BE2C (cell line): ENCODE measurements at places on chromosomes 11 and 22.

GRCh38 chr11:47784785-47785381 lies 17.7 kb upstream of the FNBP4 start:
- DNase-seq = no peak

DNA sequence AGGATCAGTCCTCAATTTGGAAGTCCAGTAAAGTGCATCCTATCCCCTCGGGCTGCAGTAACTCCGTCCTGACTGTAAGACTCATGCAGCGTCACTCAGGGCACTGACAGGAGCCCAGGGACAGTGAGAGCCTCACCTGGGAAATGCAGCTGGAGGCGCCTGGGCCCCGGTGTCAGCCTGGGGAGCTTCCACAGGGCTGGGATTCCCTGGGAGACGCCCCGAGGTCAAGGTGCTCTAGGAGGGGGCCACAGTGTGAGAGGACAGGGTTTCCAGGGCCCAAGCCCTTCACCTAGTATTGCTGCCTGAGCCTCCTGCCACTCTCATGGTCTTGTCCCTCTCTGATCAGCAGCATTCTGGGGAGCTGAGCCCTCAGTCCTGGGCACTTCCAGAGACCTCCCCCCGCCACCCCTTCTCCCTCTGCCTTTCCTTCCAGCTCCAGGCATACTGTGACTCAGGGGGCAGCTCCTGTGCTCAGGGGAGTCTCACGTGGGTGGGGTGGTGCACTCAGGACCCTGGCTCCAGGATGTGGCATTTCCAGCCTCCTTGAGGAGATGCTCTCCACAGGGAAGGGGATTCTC lies 99.1 kb upstream of the IGLL5 start:
- DNase-seq = no peak

- DNase-seq = no peak
Observed at GRCh38 chr11:109680127-109680526, 258.1 kb downstream of the C11orf87 start.

DNA sequence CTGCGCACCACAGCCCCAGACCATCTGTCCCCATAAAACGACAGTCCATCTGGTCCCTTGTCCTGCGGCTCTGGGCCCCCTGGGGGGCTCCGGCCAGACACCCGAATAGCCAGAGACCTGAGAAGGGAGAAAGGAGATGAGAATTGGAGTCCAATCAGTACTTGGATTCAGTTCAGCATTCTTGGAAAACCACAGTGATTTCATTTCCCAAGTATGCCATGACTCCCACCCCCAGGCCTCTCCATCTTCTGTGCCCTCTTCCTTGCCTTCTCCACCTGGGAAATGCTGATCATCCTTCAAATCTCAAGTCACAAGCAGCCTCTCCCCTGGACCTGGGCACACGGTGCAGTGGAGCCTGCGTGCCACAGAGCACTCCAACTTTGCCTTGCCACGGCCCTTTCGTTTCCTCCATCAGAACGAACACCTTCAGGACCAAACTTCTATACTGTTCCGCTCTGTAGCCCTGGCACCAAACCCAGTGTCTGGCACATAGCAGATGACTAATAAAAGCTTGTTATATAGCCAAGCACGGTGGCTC lies 10.9 kb upstream of the MFNG start:
- DNase-seq = no peak

DNA sequence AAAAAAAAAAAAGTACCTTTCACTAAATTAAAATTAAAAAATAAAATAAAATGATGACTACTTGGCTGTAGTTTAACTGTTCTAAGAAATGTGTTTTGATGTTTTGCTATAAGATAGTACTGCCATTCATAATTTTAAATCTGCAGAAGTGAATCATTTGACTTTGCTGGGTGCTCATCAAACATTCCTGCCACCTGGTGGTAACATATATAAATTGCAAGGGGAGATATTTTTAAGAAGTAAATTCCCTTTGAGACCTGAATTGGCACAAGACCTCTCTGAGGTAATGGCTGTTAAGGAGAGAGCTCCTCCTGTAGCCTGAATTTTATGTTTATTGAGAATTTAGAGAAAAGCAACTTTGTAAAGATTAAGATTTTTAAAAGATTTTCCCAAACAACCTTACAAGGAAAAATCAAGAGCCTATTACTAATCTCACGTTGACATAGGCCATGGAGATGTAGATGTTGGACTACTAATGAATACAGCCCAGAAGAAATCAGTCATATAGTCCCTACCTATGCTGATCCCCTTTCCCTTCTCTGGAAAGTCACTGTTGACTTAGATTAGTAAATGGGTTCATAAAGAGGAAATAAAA lies 11.9 kb upstream of the NARS2 start:
- no peak for DNase-seq

DNA sequence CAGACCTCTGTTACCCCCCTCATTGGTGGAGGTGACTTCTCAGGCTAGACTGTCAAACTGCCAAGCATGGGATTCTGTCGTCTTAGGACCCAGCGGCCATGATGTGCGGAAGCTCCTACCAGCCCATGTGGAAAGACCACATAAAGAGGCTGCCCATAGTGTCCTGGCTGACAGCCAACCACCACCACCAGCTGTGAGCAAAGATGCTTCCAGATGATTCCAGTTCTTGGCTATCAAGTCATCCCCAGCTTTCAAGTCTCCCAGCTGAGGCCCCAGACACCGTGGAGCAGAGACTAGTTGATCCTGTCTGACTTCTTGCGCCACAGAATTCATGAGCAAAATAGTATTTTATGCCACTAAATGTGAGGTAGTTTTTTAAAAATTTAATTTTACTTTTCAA lies 32.9 kb downstream of the SCUBE1 start:
- DNase-seq = no peak

DNA sequence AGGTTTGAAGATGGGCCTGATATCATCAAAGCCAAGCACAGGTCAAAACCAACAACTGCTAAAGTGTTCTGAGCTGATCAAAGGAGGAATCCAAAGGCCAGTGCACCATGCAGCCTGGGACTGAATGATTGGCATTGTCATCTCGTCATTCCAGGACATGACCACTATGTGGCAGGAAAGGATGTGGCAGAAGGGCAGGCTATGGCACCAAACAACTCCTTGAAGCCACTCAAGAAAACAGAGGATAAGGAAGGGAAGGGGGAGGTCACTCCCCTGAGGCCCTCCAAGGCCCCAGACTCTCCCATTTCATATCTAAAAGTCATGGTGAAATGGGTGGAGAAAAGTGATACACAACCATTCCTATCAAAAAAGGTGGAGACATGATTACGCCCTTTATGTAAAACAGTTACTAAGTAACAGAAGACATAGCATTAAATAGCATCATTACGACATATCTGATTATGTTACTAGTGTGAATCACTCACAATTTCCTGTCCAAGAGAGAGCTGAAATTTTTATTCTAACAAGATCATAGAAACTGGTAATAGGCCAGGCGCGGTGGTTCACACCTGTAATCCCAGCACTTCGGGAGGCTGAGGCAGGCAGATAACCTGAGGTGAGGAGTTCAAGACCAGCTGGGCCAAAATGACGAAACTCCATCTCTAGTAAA lies 49.3 kb downstream of the AHNAK start:
- peak; percentile 25 for DNase-seq

GRCh38 chr11:79170321-79170720 lies 270.5 kb downstream of the TENM4 start:
- DNase-seq = no peak

- DNase-seq = no peak
Observed at GRCh38 chr11:2772544-2773031, 72.8 kb upstream of the KCNQ1OT1 start.

GRCh38 chr22:45644714-45645113 lies 26.9 kb upstream of the ATXN10 start:
- DNase-seq = no peak

DNA sequence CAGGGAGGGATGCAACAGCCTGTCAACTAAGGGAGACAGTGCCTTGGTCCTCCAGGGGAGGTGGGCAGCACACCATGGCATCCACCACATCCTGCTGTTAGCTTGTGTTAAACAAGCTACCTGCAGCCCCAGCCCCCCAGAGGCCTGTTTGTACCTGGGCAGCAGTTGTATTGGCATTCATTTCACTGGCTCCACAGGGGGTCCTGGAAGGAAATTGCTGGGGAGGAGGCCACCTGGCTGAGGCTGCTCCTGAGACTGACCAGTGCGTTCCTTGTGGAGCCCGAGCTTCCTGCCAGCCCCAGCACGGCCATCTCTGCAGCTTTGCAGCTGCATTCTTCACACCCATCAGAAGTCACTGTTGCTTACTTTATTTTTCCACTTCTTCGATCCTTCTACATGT lies 479.9 kb downstream of the INSC start:
- DNase-seq = no peak

GRCh38 chr11:8772571-8773519 lies 90.3 kb downstream of the RPL27A start:
- DNase-seq = peak; percentile 14

- no peak for DNase-seq
Observed at GRCh38 chr11:105227363-105227762, 87.8 kb upstream of the CARD18 start.

DNA sequence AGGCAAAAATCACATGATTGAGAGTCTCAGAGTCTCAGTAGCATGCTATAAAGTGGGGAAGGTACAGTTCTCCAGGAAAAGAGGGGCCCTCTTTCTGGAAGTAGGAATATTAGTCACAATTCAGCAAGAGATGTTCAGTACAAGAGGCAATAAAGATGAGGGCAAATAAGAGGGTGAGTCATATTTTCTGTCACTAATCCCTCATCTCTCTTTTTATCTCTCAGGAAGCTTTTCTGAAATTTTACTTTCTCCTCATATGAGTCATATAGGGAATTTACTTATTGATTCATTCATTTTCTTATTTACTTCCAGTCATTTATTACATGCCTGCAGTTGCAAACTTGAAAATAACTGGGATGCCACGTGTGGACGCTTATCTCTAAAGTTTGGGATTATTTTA lies 3.4 kb upstream of the NXPE1 start:
- DNase-seq = no peak

DNA sequence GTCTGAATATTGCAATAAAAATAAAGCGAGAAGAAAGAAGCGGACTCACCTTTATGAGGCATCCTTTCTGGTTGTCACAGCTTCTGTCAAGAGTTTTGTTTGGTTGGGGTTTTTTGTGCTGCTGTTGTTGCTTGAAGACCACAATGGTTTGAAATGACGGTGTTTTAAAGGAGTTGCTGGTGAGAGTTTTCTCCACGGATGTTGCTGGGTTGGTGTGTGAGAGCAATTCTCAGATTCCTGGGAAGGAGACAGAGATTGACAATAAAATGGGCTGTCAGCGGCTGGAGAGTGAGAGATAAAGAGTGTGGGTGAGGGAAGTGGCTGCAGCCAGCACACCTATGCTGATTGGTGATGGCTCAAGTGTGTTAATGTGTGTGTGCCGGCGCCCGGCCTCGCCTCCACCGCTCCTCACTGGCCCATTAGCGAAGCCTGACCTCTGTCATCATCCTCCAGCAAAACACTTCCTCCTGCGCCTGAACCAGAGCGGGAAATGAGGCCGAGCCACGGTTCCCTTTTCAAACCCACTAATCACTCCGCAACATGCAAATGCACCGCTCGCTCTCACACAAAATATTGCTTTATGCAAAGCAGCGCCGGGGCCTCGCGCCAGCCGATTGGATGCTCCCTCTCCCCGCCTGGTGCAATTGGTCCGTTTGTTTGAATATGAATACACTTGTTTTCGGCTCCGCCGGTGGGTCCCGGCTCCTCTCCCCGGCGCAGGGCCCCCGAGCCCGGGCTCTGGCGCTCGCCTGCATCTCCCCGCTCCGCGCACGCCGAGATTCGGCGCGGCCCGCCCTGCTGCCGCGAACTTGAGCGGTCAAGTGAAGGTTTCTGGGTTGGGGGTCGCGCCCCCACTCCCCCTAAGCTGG lies at the start of gene PAX6:
Gene PAX6, minus strand, starts transcription at position 544 of the 869 bp plus-strand sequence. CDS start 4,911 bp downstream, outside the sequence.
- DNase-seq = peak; percentile 76

GRCh38 chr11:43267856-43268580 lies 43.8 kb upstream of the API5 start:
- peak; percentile 35 for DNase-seq

DNA sequence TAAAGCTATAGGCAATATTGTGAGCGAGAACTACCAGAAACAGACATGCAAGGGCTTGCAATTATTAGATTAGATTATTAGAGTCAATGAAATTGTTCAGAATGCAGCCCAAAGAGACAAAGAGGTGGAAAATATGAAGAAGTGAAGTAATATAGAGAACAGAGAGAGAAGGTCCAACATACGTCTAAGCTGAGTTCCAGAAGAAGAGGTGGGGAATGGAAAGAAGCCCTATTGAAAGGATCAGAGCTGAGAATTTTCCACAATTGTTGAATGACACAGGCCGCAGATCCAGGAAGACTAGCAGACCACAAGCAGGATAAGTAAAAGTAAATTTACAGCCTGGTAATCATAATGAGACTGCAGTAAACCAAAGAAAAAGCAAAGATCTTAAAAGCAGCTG lies 93.2 kb downstream of the EXT2 start:
- DNase-seq = no peak

GRCh38 chr22:50207383-50208140 lies 6.8 kb downstream of the SELENOO start:
- DNase-seq = peak; percentile 67

DNA sequence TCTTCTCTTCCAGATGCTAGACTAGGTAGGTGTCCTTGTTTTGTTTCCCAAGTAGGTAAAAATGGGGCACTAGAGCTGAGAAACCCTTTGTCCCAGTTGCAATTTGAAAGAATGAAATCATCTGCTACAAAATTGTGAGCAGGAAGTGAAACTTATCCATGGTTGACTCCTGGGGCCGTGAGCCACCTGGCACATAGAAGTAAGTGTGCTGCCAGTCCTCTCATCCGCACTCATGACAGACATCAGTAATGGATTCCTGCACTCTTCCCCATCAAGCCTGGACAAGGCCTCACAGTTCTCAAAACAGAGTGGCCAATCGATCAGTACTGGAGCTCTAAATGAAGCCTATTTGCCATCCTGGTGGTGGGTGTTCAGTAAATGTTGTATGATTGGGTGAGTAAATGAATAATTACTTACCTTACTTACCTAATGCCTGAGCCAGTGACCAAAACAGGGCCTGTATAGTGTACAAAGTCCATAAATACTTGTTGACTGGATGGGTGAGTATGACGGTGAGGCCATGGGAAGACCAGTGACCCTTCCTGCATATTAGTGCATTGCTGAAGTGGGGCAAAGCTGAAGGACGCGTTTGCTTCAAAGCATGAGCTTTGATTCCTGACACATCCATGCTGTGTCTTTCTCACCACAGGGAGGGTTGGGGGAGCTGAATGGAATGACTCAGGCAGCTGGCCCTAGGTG lies 68.9 kb upstream of the HEPHL1 start:
- DNase-seq = no peak

DNA sequence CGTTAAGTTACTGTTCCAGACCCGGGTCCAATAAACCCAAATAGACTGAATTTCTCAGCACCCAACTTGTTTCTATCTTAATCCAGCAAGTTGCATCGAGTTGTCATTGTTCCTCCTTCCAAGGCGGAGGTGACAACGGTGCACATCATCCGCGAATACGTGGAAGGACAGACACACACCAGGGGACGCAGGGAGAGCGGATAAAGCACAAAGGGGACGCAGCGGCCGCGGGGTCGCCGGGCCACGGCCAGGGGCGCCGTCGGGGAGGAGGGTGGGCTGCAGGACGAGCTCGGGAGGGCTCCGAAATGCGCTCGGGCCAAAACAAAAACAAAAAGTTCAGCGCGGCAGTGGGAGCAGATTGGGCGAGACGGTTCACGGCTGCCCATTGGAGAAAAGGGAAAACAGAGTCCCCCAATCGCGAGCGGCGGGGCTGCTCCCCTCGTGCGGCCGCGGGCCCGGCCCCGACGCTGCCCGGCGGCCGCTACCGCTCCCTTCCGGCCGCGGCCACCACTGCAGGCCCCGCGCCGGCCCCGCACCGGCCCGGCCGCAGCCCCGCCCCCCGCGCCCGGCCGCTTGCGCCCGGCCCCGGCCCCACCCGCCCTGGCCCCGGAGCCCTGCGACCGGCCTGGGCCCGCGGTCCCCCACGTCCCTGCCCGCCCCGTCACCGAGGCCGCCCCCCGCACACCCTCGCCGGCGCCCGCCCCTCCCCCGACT lies 518 bp downstream of the KMT5B start:
- DNase-seq = peak; percentile 85

- DNase-seq = no peak
Observed at GRCh38 chr11:44761551-44761961, 34.8 kb downstream of the TSPAN18 start.
